ENCODE measurements at places on chromosomes 12 and 14.
A peak's percentile ranks its signal among the peaks of the same experiment; 100 is the strongest.

DNA sequence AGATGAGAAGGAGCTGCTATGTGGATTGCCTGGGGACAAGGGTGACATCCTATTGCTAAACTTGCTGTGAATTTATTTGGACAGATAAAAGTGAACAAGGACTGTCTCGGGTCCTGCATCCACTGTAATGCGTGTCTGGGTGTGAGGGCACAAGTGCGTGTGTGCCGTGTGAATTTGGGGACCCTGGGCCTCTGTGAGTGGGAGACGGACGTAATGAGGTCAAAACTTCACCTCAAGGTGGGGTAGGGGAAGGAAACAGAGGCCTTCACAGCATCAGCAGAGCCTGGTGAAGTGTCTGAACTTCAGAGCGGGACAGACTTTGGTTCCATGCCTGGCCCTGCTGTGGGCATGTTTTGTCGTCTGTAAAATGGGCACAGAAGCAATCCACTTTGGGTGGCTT lies 14.8 kb downstream of the ASB2 start:
- DNase-seq: no peak

DNA sequence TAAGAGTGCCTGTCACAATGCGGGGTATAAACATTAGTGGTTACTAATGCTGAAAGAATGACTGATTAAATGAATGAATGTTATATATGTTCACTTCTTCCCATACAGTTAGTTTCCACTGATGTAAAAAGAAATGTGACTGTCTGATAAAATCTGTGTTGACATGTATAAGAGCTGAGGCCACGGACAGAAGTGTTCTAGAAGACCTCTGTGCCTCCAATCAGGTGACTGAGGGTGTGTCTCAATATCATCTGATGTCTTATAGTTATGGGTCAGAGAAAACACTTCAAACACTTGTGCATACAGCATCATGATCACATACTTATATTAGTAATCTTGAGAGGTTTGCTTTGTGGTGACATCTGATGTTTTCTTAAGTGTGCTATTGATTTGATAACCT lies 183.4 kb downstream of the TTC7B start:
- no peak for DNase-seq

- DNase-seq: peak; percentile 41
These were observed 187.0 kb downstream of the ETV6 start for GRCh38 chr12:11836282-11837151.

DNA sequence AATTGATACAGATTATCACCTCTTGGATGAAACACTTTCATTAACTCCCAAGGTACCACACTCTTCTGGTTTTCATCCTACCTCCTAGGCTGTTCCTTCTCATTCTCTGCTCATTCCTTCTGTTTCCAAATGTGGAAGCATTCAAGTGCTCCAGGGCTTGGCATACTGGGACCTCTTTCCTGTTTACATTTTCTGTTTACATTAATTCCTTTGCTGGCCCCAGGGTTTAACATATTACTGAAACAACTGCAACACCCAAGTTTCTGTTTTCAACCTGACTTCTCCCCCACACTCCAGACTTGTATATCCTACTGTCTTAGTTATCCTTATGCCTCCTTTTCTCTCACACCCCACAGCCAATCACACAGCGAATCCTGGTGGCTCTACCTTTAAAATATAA lies 386.3 kb upstream of the GARIN6 start:
- DNase-seq: no peak

- DNase-seq: no peak
These were observed 4.5 kb downstream of the PRPF40B start for GRCh38 chr12:49627752-49628360.

All from CD4-positive, alpha-beta T cell treated with Interleukin-12 subunit alpha and Interleukin-12 subunit beta, for 1 hour (primary cell).